Renal pelvis (tissue), 12 donors: ENCODE measurements at places on chromosomes 7 and 10.

DNA sequence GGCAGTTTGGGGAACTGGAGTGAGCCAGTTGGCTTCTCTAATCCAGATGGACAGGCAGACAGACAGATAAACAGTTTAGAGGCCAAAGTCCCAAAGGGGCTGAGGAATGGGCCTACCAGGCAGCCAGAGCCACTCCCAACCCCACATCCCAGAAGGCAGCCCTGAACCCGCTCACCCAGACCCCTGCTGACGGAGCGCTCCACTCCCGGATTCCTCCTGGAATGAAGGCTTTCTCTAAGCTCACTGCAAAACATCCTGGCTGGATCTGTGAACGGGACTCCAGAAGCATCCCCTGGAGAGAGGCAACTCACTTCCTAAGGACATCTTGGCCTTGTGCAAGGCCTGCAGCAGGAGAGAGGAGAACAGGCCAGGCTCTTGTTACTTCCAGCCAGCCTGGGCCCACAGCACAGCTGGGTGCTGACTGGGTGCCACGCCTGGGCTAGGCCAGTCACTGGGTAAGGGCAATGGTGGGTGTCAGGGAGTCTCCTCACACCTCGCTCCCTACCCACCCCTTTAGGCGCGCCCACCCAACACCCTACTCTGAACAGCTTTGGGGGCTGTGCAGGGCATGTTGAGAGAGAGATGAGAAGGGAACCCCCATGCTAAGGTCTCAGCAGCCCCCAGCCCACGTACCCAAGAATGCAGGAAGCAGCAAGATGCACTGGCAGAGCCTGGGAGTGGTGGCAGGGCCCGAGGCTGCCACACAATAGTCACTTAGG lies 168.6 kb upstream of the ZMIZ1 start:
- DNase-seq, result no peak

DNA sequence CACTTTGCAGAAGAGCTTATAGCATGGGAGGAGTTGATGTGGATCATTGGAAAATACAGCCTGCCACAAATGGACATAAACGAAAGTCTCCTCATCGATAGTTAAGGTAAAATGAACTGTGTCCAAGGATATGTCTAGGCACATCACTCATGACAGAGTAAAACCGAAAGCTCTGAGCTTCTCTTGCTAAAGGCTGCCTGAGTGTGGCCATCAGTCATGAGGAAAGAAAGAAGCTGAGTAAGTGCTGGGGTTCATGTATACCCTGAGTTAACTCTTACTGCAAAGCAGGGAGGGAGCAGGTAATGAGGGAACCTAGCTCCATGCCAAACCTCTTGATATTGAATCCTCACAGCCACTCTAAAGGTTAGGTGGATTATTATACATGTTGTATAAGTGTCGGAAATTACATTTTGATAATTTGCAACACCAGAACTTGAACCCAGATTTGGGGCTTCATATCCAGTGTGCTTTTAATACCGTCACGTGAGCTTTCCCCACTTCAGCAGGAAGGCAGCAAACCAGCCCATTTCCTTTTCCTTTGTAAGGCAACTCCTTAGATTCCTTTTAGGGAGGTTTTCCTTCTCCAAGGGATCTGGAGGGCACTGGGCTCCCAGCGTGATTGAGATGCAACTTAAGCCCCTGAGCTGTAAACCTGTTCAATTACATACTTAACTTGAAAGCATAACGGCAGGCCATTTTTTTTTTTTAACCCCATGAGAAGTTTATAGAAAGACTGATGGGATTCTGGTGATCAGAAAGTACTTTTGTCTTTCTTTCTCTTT lies 215.0 kb downstream of the PHF14 start:
- no peak for DNase-seq

DNA sequence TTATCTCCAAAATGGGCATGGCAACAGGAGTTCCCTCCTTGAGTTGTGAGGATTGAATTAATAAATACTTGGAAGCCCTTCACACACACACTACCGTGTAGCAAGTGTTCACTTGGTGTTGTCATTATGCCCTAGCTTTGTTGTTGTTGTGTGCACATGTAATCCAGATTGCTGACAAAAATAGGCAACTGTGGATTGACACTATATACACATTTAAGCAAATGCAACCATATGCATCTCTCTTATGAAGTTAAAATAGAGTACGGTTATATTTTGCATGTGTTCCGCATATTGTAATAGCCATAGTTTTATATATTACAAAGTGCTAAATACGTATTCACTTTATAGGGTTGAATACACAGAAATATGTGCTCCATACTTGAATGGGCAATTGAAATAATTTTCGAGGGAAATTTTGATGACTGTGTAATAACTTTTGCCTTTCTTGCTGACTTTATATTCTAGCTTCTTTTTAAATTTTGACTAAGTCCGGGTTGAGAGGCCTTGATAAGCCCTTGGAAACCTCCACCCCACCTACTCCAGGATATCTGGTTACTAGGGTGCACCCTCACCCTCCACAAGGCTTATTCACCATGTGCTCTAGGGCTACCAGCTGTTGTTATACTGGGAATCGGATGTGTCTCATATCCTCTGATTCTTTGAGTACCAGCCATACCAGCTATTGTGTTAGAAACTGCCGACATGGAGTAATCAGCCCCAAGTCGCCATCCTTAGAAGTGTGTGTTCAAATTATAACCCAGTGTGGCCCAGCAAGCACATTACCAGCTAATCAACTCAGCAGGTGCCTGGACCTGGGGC lies 265.0 kb downstream of the CAMK1D start:
- DNase-seq, result no peak

- no peak for DNase-seq
These were observed 45.6 kb upstream of the FIGNL1 start for GRCh38 chr7:50495746-50496145.

- no peak for DNase-seq
These were observed 4.3 kb downstream of the TMEM273 start for GRCh38 chr10:49183596-49184542.
